ENCODE measurements at places on chromosomes 7 and 10.

DNA sequence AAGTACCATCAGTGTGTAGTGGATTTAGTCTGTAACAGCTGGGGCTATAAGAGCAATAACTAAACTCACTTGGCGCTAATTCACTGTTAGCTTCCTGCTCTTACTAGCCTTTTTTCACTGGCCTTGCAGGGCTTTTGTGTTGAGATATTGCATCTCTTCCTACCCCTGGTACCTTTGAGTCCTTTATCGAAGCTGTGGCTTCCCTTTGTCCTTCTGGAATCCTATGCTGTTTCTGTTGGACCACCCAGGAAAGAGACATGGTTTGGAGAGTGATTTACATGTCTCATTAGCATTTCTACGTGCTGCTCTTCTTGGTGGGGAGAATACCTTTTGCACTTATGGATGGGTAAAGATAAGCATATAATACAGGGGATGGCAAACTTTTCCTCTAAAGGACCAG lies 103.8 kb downstream of the MLLT10 start:
- DNase-seq, result no peak

DNA sequence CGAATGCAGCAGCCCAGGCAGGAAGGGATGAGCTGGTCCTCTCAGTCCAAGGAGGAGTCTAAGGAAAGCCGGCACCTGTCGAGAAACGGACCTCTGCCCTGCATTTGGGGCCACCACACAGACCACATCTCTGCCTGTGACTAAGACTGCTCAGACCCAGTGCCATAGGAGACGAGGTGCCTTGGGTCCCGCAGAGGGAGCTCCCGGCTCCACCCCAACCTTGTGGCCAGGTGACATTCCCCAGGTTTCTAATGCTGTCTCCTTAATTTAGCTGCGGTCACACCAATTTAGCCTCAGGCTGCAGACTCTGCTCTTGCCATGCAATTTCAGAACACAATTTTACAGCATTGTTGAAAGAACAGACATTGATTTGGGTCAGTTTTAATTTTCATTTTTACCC lies 22.8 kb upstream of the CRHR2 start:
- no peak for DNase-seq

GRCh38 chr10:42975558-42976340 lies 101.1 kb upstream of the RET start:
- DNase-seq, result no peak

GRCh38 chr7:4798706-4799235 lies 23.3 kb downstream of the AP5Z1 start:
- no peak for DNase-seq

GRCh38 chr10:63758080-63758479 lies 236.9 kb downstream of the REEP3 start:
- DNase-seq, result no peak

DNA sequence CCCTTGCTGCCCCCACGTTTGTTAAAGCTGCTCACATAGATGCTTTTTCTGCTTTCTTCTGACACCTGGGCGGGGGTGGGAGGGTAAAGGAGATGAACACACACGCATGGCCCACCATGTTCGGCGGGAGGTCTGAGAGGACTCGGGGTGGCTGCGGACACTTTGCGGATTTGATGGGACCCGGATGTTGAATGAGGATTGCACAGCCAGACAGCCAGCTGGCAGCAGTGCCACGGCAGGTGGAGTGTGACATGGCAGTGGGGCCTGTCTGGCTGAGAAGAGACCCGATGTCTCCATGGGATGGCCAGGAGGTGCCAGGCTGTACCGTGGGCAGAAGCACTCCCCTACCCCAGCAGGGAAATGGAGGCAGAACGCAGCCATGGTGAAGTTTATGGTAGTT lies 31.2 kb downstream of the PPP2R2D start:
- DNase-seq, result no peak

GRCh38 chr10:17084258-17084657 lies 45.4 kb downstream of the CUBN start:
- no peak for DNase-seq

- DNase-seq, result peak; percentile 35
Measured at GRCh38 chr10:123203393-123204126, 49.4 kb downstream of the BUB3 start.

DNA sequence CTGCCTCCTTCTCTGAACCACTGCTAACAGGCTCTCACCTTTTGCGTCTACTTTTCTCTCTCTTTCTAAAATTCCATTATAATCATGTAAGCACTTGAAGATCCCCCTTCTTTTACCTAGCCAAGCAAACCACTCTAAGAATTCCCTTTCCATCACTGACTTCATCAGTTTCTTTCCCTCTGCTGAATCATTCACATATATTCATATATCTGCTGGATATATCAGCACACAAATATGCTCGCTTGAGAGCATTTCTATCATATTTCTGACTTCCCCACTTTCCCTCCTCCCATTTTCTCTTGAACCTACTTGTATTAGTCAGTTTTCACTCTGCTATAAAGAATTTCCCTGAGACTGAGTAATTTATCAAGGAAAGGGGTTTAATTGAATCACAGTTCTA lies 84.2 kb upstream of the LRRN3 start:
- no peak for DNase-seq

DNA sequence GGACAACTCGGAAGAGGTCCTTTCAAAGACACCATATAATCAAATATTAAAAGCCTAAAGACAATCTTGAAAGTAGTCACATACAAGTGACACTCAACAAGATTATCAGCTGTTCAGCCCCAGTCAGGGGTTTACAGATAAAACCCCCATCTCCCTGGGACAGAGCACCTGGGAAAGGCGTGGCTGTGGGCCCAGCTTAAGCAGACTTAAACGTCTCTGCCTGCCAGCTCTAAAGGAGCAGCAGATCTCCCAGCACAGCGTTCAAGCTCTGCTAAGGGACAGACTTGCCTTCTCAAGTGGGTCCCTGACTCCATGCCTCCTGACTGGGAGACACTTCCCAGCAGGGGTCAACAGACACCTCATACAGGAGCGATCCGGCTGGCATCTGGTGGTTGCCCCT lies 18.0 kb downstream of the CDCA7L start:
- no peak for DNase-seq

GRCh38 chr7:42091461-42092291 lies 145.3 kb downstream of the GLI3 start:
- DNase-seq, result peak; percentile 85

- DNase-seq, result no peak
Measured at GRCh38 chr7:155761162-155761561, 51.1 kb downstream of the SHH start.

DNA sequence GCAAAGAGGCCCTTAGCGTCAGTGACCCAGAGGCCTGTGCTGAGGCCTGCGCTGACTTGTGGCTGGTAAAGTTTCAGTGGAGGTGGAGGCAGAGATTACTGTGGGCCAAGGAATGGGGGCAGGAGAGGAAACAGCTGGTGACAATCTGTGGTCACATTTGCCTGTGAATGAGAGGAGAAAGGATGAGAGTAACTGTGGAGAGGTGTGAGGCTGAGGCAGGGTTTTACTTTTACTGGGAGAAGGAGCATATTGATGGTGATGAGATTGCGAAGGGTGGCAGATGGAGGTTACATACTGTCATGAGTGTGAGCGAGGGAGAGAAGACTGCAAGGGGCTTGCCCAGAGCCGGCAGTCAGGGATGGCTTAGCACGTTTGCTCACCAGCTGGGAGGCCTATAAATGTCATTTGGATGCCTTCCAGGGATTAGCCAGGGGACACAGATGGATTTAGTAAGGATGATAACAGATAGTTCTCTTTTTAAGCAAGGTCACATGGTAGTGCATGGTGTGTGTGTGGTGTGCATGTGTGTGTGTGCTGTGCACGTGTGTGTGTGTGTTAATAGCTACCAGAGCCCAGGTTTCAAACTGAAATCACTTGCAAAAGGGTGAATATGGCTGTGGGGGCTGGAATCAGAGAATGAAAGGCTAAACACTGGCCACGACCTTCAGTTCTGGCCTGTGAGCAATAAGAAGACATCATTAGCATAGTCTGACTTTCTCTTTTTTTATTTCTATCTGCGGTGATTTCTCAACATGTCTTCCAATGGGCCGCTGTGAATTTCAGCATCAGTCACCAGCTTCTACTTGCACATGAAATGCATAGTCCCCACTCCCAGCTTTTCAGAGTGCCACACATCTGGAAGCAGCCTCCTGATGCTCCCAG lies 291.5 kb upstream of the ZNF32 start:
- no peak for DNase-seq

DNA sequence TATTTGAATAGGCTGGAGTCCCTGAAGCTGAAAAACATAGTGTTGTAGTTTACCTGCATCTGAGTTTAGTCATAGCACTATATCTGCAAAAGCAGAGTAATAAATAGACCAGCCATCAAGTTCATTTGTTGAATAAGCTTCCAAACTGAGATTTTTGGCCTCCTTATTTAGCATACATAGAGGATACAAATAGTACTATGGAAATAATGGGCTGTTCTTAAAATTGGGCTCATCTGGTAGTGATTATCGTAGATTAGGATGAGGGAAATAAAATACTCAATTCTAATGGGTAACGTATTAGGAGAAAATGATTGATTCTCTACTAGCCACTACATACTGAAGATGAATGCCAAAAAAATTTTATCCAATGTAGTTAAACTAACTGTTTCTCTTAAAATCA lies 41.4 kb upstream of the TMEM196 start:
- DNase-seq, result no peak

DNA sequence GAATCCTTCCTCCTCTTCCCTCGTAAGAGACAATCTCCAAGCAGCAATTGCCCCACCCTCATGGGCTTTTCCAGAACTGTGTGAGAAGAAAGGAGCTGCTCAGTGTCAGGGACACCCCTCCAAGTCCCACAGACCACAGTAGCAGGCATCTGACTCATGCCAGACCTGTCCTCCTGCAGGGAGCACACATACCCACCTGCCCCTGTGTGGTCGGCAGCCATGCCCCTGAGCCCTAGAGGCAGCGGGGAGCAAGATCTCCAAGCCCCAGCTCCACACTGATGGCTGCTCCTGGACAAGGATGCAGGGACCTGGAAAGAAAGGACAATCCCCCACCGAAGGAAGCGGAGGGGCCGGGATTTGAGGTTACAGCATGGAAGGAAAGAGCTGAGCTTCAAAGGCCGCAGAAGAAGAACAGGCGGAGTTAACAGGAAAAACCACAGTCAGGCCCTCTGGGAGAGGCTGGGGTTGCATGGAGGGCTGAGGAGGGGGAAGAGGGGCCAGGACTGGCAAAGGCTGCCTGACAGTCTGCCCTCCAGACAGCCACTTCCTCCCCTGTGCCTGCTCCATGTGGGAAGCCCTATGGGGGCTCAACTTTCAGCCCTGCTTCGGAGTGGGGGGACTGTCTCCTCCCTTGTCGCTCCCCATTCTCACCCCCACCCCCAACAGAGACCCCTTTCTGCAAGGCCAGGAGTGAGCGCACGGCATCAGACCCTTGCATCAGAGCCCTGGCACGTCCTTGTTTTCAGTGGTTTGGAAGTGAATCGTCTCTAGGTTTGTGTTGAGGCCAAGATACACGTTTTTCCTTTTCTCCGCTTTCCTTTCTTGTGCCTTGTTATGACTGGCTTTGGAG lies 46.8 kb downstream of the ASB13 start:
- no peak for DNase-seq

DNA sequence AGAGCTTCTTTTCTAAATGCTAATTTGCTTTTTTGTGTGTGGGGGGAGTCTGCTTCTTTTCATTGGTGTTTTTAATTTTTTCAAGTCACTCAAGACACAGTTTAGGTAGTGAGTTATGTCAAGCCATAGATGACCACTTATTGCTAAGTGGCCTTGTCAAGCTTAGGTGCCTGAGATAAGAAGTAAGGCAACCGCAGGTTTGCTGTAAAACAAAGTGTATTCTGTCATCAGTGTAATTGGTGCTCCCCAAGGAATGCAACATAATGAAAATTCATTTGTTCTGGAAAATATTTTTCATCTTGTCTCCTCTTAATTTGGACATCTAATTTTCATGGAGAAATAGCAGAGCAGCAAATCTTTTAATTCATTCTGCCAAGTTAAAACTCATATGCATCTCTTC lies 249.6 kb downstream of the EXOC4 start:
- DNase-seq, result no peak

DNA sequence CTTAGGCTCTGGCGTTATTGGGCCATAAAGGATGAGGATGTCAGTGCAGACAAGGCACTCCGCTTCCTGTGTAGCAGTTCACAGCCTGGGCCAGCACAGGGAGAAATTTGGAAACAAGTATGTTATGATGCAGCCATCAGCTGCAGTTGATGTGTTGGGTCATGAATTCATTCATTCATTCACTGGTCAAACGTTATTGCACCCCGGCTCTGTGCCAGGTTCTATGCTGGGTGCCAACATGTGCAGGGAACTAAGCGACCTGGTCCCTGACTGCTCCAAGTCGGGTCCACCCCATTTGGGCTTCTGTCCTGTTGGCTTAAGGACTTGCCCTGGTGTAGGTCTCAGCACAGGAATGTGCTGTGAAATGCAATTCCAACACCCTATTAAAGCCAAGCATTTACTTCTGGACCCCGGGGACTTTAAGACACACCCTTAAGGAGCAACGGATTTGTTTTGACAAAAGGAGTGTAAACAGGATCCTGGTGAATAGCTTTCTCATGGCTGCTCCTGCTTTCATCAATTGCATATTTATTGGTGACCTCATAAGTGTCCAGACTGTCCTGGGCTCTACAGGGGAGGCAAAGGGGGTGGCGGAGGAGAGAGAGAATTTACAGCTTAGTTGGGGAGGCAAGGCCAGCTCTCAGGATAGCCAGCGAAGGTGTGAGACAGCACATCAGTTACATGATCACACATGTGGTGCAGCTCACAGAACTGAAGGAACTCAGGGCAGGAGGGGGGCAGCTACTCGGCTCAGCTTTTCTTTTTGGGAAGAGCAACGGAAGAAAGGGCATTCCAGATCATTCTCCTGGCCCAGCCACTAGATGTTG lies 158.6 kb downstream of the GRK5 start:
- DNase-seq, result no peak

GRCh38 chr7:151056666-151057505 lies 811 bp downstream of the CDK5 start:
- DNase-seq, result no peak

DNA sequence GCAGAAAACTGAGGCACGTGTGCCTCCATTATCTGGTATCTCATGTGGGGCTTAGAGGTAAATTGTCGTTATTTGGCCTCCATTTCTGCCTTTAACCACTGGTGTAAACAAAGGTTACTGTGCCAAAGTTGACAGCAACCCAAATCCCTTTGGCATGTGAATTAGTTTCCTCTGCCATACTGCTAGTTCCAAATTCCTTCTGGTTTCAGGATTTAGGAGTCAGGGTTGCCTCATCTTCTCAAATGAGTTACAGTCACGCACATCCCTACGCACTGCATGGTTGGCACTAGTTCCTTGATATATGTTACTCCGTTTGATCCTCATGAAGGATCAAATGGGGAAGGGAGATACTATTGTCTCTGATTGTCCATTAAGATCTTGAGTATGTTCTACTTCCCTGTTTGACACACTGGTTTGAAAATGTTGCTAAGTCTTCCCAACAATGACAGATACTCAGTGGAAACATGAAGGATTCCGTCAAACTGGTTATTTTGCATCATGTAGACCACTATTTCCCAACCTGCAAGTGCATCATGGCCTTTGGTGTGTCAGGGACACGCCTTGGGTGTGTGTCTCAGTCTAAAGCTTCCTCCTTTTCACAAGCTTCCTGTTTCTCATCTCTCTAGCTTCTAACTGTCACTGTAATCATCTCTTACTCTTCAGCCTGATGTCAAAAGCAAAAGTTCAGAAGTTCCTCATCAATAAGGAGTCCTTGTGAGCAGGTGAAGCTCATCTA lies at the start of gene LIPN:
TSS of gene LIPN (plus strand) at position 655 of the 736 bp plus-strand sequence. CDS start 1,386 bp downstream, outside the sequence.
- DNase-seq, result no peak

GRCh38 chr7:130430841-130431666 lies 9.8 kb downstream of the CEP41 start:
- DNase-seq, result no peak

Data from kidney glomerular epithelial cell (primary cell).